ENCODE measurements at places on chromosomes 2 and 18.
A peak's percentile ranks its signal among the peaks of the same experiment; 100 is the strongest.

DNA sequence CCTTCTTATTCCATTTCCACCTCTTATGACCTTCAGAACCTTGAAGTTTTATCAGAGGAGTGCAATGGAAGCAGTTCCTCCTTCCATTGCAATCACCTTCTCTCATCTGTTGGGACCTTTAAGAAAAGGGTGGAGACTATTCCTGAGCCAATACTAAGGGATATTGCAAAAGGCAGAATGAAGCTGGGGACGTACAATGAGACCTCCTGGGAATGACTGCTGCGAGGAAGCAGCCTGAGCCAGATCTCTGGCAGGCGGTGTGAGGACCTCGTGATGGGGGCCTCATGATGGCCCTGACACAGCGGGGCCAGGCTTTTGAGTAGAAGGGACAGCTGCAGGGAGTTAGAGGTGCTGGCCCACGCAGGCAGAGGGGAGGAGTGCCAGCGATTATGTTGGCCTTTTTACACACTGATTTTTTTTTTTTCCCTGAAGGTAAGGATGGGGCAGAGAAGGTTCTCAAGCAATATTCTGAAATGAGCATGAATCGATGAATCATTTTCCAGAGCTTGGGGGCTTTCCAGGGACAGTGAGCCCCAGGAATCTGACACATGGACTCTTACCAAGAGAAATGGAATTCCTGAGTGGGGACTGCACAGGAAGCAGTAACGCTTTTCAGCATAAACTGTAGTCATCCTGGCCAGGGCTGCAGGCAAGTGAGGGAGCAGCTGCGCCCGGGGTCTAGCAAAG, 40.0 kb upstream of the LAPTM4A start:
- peak; percentile 92 for DNase-seq
- no peaks in the 10 kb centered on the region for H3K36me3 ChIP-seq
- H3K27ac ChIP-seq: peak overlapping the region; percentile 74
- H3K4me3 ChIP-seq: peak overlapping the region; percentile 3
- H3K4me1 ChIP-seq: peaks cover 33% of the 10 kb centered on the region
- no peaks in the 10 kb centered on the region for H3K27me3 ChIP-seq

DNA sequence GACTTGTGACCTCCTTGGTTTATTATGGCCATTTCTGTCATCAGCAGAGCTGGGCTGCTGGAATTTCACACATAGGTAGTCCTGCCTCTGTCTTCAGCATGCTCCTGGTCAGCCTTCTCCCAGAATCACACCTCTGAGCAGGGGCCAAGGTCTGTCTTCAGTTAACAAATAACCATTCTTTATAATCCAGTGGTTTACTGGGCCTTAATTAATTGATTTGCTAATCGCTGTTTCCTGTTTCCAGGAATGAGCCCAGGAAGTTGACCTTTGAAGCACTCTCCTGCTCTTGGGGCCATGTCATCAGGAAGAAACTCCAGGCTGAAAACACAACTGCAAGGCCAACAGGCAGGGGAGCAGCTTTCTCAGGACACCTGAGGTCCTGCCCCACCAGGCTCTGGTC, 278.5 kb downstream of the SRBD1 start:
- no peak for DNase-seq
- H3K4me1 ChIP-seq: no peaks in the 10 kb centered on the region
- H3K27ac ChIP-seq: no peak overlapping the region
- H3K36me3 ChIP-seq: no peaks in the 10 kb centered on the region
- no peak overlapping the region for H3K4me3 ChIP-seq
- H3K27me3 ChIP-seq: peaks cover 3% of the 10 kb centered on the region

GRCh38 chr2:156615836-156616322, 179.7 kb downstream of the GPD2 start:
- no peaks in the 10 kb centered on the region for H3K27me3 ChIP-seq
- no peaks in the 10 kb centered on the region for H3K4me1 ChIP-seq
- H3K36me3 ChIP-seq: no peaks in the 10 kb centered on the region
- no peak overlapping the region for H3K4me3 ChIP-seq
- H3K27ac ChIP-seq: no peak overlapping the region
- no peak for DNase-seq

- H3K4me1 ChIP-seq: no peaks in the 10 kb centered on the region
- no peaks in the 10 kb centered on the region for H3K27me3 ChIP-seq
- DNase-seq: no peak
Observed at GRCh38 chr2:726169-726568, 49.0 kb upstream of the TMEM18 start.

DNA sequence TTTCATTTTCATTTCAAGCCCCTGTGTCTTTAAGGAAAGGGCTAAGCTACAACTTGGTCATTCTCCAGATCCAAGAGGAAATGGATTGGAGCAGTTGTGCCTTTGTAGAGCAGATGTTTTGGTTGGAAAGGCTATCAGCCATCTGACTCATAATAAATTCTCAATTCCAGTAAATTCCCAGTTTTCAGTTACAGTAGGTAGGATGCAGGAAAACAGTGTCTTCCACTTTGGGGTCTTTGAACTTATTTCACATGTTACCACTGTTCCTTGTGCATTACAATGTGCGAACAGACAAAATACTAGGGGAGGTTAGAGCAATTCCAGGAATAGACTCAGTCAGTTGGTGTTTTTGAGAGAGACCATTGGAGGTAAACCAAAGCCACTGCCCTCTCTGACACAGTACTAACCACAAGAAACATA, 211.9 kb downstream of the BABAM2 start:
- DNase-seq: peak; percentile 86
- H3K36me3 ChIP-seq: no peaks in the 10 kb centered on the region
- H3K4me3 ChIP-seq: peak overlapping the region; percentile 36
- peak overlapping the region; percentile 81 for H3K27ac ChIP-seq
- no peaks in the 10 kb centered on the region for H3K27me3 ChIP-seq

- no peaks in the 10 kb centered on the region for H3K27me3 ChIP-seq
- H3K4me1 ChIP-seq: peaks cover 12% of the 10 kb centered on the region
- no peaks in the 10 kb centered on the region for H3K36me3 ChIP-seq
- DNase-seq: peak; percentile 84
- H3K27ac ChIP-seq: peak overlapping the region; percentile 33
Observed at GRCh38 chr2:19860022-19860421, 41.8 kb downstream of the TTC32 start.

DNA sequence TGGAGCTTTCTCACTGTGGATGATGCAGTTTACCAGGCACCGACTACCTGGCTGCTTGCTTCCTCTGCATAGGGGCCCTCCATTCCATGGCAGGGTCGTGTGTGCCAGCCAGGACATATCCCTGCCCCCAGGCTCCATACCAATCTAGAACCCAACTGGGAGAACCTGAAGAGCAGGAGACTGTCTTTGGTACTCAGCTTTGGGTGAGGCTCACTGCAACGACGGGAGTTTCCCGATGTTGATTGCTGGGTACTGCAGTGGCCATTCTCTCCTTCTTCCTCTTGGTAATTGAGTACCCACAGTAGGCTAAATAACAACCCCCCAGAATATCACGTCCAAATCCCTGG, 133.3 kb upstream of the SERTAD2 start:
- H3K4me1 ChIP-seq: no peaks in the 10 kb centered on the region
- H3K27me3 ChIP-seq: no peaks in the 10 kb centered on the region
- no peak overlapping the region for H3K27ac ChIP-seq
- no peak overlapping the region for H3K4me3 ChIP-seq
- no peaks in the 10 kb centered on the region for H3K36me3 ChIP-seq
- no peak for DNase-seq

DNA sequence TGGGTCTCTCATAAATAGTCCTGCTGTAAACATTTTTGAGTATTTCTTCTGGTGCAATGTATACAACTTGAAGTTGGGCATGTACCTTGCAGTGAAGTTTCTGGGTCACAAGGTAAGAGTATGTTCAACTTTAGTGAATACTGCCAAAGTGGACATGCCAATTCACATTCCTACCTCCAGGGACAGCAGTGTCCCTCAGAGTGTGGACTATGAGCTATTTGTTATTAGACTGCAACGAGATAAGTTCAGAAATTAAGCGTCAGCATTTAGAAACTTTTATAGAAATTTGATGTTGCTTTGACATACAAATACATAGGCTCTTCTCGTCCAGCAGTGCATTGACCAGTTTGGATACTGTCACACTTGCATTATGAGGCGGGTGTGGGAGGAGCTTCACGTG, 7.2 kb upstream of the ACKR3 start:
- no peaks in the 10 kb centered on the region for H3K4me1 ChIP-seq
- no peaks in the 10 kb centered on the region for H3K27me3 ChIP-seq
- H3K4me3 ChIP-seq: no peak overlapping the region
- no peaks in the 10 kb centered on the region for H3K36me3 ChIP-seq
- H3K27ac ChIP-seq: no peak overlapping the region

DNA sequence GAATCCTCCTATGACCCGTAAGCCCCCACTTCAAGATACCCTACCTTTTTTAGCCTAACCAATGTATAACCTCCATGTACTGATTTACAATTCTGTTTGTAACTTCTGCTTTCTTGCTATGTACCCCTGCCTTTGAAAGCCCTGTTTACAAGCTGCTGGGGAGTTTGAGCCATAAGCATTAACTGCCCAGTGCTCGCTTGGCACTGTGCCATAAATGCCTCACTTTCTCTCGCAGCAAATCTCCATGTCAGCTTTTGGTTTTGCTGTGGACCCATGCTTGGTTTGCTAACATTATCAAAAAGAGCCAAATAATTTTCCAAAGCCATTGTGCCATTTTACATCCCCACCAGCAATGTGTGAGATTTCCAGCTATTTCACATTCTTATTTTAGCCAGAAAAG, 51.8 kb downstream of the TEX51 start:
- H3K4me3 ChIP-seq: no peak overlapping the region
- peaks cover 3% of the 10 kb centered on the region for H3K27me3 ChIP-seq
- no peak overlapping the region for H3K27ac ChIP-seq

GRCh38 chr2:102040229-102040628, 48.5 kb downstream of the IL1R2 start:
- no peaks in the 10 kb centered on the region for H3K36me3 ChIP-seq
- no peak overlapping the region for H3K27ac ChIP-seq
- no peaks in the 10 kb centered on the region for H3K27me3 ChIP-seq
- DNase-seq: no peak
- H3K4me1 ChIP-seq: peaks cover 14% of the 10 kb centered on the region

GRCh38 chr2:62774555-62775366, 69.2 kb downstream of the EHBP1 start:
- peak; percentile 70 for DNase-seq
- no peaks in the 10 kb centered on the region for H3K36me3 ChIP-seq
- no peaks in the 10 kb centered on the region for H3K4me1 ChIP-seq
- H3K4me3 ChIP-seq: no peak overlapping the region
- H3K27me3 ChIP-seq: no peaks in the 10 kb centered on the region

GRCh38 chr2:165674780-165675179, 119.3 kb downstream of the GALNT3 start:
- DNase-seq: no peak
- H3K4me1 ChIP-seq: no peaks in the 10 kb centered on the region
- H3K27me3 ChIP-seq: no peaks in the 10 kb centered on the region
- H3K4me3 ChIP-seq: no peak overlapping the region

DNA sequence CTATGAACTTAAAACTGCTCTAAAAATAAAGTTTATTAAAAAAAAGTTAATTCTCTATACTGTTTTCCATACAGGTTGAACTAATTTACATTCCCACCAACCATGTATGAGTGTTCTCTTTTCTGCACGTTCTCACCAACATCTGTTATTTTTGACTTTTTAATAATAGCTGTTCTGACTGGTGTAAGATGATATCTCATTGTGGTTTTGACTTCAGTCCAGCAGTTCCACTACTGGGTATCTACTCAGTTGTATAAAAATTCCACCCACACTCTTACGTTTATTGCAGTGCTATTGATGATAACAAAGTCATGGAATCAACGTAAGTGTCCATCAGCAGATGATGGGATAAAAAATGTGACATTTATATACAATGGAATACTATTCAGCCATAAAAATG, 33.7 kb downstream of the SPAG16 start:
- H3K36me3 ChIP-seq: no peaks in the 10 kb centered on the region
- H3K27ac ChIP-seq: no peak overlapping the region
- no peak overlapping the region for H3K4me3 ChIP-seq
- no peaks in the 10 kb centered on the region for H3K4me1 ChIP-seq

DNA sequence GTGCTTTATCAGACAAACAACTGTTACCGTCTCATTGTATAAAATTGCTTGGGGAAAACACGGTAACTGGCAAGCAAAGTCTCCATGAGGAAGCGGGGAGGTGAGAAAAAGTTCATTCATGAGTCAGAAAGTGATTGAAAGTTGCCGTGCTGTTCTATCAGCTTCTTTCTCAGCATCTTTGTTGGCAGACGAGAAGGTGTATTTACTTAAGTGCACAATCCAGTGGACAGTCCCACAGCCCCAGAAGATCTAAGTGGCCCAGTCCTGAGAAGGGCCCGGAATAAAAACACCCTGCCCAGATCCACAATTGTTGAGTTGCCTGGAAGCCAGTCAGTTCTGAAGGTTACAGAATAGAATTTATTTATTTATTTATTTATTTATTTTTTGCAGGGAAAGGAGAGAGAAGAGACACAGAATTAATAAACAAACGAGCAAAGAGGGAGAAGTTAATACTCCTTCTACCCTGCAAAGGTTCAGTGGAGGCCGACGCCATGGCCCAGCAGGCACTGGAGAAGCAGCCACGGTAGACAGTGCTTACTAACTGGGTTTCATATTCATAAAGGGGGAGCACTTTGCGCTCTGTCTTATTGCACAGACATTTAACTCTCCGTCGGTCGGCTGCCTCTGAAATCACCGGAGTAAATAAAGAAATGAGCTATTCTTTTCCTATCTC, 676.0 kb upstream of the SALL3 start:
- H3K27me3 ChIP-seq: no peaks in the 10 kb centered on the region
- H3K27ac ChIP-seq: no peak overlapping the region
- no peaks in the 10 kb centered on the region for H3K36me3 ChIP-seq
- no peak overlapping the region for H3K4me3 ChIP-seq
- no peaks in the 10 kb centered on the region for H3K4me1 ChIP-seq

GRCh38 chr2:234494361-234495250, 2.3 kb downstream of the ARL4C start:
- no peaks in the 10 kb centered on the region for H3K27me3 ChIP-seq
- peak; percentile 85 for DNase-seq
- no peaks in the 10 kb centered on the region for H3K36me3 ChIP-seq
- peak overlapping the region; percentile 98 for H3K4me3 ChIP-seq

DNA sequence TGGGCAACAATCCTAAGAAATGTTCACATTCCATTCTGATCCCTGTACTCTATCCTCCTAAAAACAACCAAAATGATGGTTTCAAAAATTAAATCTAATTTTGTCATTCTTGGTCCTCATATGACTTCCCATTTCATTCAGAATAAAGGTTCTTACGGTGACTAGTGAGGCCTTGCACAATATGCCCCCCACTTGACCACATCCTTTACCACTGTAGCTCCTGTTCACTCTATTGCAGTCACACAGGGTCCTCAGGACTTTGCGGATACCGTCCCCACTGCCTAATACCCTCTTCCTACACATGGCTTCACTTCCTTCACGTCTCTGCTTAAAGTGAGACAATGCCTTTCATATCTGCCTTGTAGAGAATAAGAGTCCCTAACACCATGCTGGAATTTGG, 1058.7 kb upstream of the KLHL29 start:
- H3K36me3 ChIP-seq: no peaks in the 10 kb centered on the region
- no peak for DNase-seq
- no peaks in the 10 kb centered on the region for H3K4me1 ChIP-seq
- no peak overlapping the region for H3K4me3 ChIP-seq
- no peaks in the 10 kb centered on the region for H3K27me3 ChIP-seq

DNA sequence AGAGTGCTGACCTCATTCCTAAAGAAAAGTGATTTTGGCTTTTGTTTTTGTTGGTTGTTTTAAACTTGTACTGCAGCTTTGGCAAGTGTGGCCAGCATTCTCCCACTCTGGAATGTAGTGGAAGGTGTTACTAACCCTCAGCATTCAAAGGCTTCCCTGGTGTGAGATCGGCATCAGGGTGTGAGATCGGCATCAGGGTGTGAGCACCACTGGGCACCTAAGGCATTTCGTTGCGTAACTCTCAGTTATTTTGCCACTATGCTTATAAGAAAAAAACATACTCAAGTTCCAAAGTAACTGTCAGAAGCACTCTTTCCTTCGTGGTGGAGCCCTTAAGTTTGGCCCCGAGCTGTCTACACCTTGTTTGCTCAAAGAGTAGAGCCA, 1.7 kb downstream of the CYBRD1 start:
- H3K27ac ChIP-seq: peak overlapping the region; percentile 31
- no peaks in the 10 kb centered on the region for H3K27me3 ChIP-seq
- DNase-seq: peak; percentile 66
- H3K36me3 ChIP-seq: no peaks in the 10 kb centered on the region
- peaks cover 5% of the 10 kb centered on the region for H3K4me1 ChIP-seq
